ENCODE measurements at places on chromosomes 6 and 20. TPM values are rescaled to one million over a fixed set of nuclear protein-coding genes. Genes with fewer than 3 reads are reported as not detected.

DNA sequence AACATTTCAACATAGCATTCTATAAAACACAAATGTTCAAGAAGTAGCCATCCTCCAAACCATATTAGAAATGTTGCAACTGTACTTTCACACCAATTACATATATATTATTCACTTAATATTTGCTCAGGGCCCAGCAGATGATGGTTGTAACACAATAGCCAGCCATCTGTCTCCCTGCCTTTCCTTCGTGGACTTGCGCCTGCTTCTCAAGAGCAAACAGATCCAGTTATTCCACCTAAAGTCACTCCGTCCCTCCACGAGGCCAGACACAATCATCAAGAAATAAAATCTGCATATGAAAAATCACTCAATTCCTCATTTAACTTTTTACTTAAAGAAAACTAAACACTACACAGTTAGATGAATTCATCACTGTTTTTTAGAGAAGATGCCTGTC lies 160.4 kb downstream of the RALGAPA2 start:
- no peak for DNase-seq

- no peak for DNase-seq
Measured at GRCh38 chr20:24194143-24194542, 205.6 kb upstream of the GGTLC1 start.

PRDM13 gene
- not detected for total RNA-seq

PRKN gene
- total RNA-seq: 17.5 TPM

ISM1 gene
- total RNA-seq: 0.76 TPM

Data from psoas muscle (tissue), 8 donors.